ENCODE measurements at places on chromosomes 4 and X. TPM values are rescaled to one million over a fixed set of nuclear protein-coding genes. Genes with fewer than 3 reads are reported as not detected.

SSX2 gene
- total RNA-seq = not detected

CLNK gene
- total RNA-seq = not detected

PNCK gene
- 0.41 TPM for total RNA-seq

ARHGAP36 gene
- total RNA-seq = not detected

SLC35A2 gene
- 27.2 TPM for total RNA-seq

CDKL2 gene
- 0.82 TPM for total RNA-seq

BBS12 gene
- total RNA-seq = 4.6 TPM

DNA sequence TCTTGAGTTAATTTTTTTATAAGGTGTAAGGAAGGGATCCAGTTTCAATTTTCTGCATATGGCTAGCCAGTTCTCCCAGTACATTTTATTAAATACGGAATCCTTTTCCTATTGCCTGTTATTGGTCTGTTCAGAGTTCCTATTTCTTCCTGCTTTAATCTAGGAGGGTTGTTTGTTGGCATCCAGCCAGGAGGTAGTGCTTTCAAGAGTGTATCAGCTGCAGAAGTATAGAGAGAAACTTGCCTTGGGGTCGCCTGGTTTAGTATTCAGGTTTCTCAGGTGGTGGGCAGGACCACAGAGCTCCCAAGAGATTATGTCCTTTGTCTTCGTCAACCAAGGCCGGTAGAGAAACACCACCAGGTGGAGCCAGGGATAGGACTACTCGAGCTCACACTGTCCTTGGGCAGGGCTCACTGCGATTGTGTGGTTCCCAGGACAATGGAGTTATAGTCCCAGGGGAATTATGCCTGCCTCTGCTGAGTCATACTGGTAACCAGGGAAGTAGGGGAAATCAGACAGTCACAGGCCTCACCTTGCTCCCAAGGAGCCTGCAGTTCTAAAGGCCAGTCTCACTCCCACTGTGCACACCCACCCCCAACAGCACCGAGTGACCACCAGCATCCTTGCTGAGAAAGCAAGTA lies 168.1 kb downstream of the VSIG4 start:
- no peaks in the 10 kb centered on the region for H3K36me3 ChIP-seq
- H3K27me3 ChIP-seq = no peaks in the 10 kb centered on the region
- no peaks in the 10 kb centered on the region for H3K4me1 ChIP-seq
- no peak overlapping the region for H3K27ac ChIP-seq

GRCh38 chr4:48483777-48484493 lies 792 bp downstream of the SLC10A4 start:
- H3K36me3 ChIP-seq = peaks cover 4% of the 10 kb centered on the region
- DNase-seq = no peak
- peaks cover 27% of the 10 kb centered on the region for H3K27me3 ChIP-seq
- H3K4me3 ChIP-seq = peak overlapping the region; percentile 39
- H3K4me1 ChIP-seq = no peaks in the 10 kb centered on the region
- H3K27ac ChIP-seq = no peak overlapping the region

- peaks cover 40% of the 10 kb centered on the region for H3K4me1 ChIP-seq
- H3K4me3 ChIP-seq = no peak overlapping the region
- DNase-seq = no peak
- H3K27me3 ChIP-seq = peaks cover 4% of the 10 kb centered on the region
Observed at GRCh38 chr4:184356366-184356765, 118.0 kb downstream of the IRF2 start.

DNA sequence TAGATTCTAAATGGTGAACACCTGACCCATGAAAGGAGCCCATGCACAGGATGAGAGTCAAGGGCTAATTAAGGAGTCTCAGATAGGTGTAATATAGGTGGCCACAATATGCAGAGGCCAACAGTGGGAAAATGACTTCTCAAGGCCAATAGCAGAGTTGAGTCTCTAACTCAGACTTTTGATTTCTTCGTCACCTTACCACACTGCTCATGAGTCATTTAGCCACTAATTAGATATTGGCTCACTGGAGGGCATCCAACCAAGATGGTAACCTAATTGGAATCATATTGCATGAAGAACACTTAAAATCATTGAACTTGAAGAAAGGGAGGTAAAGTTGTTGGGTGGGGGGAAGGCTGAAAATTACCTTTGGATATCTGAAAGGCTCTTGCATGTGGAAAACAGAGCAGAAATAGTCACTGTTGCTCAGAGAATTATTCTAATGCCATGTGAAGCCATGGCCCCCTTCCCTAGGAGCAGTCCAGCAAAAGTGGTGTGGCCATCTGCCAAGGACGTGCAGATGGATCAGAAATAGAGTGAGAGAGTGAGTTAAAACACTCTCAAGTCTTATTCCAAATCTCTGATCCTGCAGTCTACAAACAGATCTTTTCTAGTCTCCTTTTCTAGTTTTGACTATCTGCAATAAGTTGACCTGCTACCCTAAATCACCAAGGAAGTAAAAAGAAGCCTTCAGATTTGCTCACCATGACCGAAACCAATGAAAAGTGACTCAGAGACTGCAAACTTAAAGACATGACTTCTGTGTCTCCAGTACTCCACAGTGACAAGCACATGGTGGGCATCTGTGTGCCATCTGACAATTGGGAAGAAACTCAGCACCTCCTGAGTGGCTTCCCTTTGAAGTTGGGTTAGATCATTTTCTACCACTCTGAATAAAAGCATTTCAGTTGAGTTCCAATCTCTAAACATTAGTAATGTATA lies 93.9 kb upstream of the C1QTNF7 start:
- no peak for DNase-seq
- no peaks in the 10 kb centered on the region for H3K4me1 ChIP-seq
- no peaks in the 10 kb centered on the region for H3K27me3 ChIP-seq
- H3K4me3 ChIP-seq = no peak overlapping the region

DNA sequence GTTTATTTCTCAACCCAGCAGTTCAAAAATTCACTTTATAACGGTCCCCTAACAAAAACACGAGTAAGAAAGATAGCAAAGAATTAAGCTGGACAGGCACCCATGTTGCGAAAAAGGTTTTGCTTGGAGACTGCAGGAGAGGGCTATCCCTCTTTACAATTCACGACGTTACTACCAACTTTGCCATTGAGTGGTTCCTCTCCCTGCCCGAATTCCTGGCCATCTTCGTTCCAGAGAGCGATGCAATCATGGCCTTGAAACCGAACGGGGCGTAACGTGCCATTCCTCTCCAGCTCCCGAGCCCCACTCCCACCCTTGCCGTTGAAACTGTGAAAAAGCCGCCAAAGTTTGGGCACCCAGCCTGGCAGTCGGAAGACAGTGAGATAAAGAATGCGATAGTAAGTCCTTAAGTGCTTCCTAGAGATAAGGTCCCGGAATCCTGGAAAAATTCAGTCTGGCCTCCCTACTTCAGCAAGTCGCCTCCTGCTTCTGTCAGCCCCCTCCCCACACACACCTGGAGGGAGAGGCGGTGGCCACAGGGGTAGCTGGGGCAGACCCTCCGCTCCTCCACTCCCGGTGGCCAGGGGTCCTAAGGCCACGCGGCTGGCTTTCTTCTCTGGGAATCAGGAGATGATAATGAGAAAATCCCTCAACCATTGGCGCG lies 65.2 kb downstream of the FBXO8 start:
- H3K4me3 ChIP-seq = peak overlapping the region; percentile 83
- no peak for DNase-seq
- H3K27me3 ChIP-seq = peaks cover 23% of the 10 kb centered on the region
- no peaks in the 10 kb centered on the region for H3K36me3 ChIP-seq
- peaks cover 34% of the 10 kb centered on the region for H3K4me1 ChIP-seq

DNA sequence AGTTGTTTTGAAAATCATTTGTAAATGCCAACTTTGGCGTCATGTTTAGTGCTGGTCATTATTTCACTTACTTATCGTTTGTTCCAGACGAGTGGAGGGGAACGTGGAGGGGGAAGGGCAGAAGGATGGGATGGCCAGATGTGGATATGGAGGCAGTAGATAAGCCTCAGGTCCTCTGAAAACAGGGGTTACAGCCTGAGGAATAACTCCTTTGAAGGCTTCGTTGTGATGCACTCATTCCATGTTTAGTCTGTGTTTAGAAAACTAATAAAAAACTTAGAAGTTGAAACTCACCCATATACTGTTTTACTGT lies 1.1 kb downstream of the MOB1B start:
- peaks cover 36% of the 10 kb centered on the region for H3K4me1 ChIP-seq
- peak overlapping the region; percentile 99 for H3K4me3 ChIP-seq
- H3K27ac ChIP-seq = peak overlapping the region; percentile 86
- H3K36me3 ChIP-seq = peaks cover 23% of the 10 kb centered on the region

- H3K4me3 ChIP-seq = no peak overlapping the region
- no peaks in the 10 kb centered on the region for H3K36me3 ChIP-seq
- H3K27ac ChIP-seq = no peak overlapping the region
- peaks cover 1% of the 10 kb centered on the region for H3K27me3 ChIP-seq
- no peaks in the 10 kb centered on the region for H3K4me1 ChIP-seq
Observed at GRCh38 chrX:120514236-120514635, 45.1 kb upstream of the LAMP2 start.

GRCh38 chr4:137393044-137393443 lies 139.2 kb downstream of the PCDH18 start:
- no peaks in the 10 kb centered on the region for H3K4me1 ChIP-seq
- no peak overlapping the region for H3K27ac ChIP-seq
- H3K36me3 ChIP-seq = no peaks in the 10 kb centered on the region
- H3K27me3 ChIP-seq = no peaks in the 10 kb centered on the region

- no peaks in the 10 kb centered on the region for H3K36me3 ChIP-seq
- no peak overlapping the region for H3K27ac ChIP-seq
- no peak overlapping the region for H3K4me3 ChIP-seq
- H3K4me1 ChIP-seq = peaks cover 8% of the 10 kb centered on the region
- H3K27me3 ChIP-seq = no peaks in the 10 kb centered on the region
- DNase-seq = no peak
Observed at GRCh38 chr4:147336252-147336651, 144.6 kb upstream of the EDNRA start.

- DNase-seq = no peak
- H3K36me3 ChIP-seq = peaks cover 26% of the 10 kb centered on the region
- H3K4me3 ChIP-seq = no peak overlapping the region
- H3K27ac ChIP-seq = no peak overlapping the region
Observed at GRCh38 chrX:48974033-48974432, 2.4 kb upstream of the KCND1 start.

DNA sequence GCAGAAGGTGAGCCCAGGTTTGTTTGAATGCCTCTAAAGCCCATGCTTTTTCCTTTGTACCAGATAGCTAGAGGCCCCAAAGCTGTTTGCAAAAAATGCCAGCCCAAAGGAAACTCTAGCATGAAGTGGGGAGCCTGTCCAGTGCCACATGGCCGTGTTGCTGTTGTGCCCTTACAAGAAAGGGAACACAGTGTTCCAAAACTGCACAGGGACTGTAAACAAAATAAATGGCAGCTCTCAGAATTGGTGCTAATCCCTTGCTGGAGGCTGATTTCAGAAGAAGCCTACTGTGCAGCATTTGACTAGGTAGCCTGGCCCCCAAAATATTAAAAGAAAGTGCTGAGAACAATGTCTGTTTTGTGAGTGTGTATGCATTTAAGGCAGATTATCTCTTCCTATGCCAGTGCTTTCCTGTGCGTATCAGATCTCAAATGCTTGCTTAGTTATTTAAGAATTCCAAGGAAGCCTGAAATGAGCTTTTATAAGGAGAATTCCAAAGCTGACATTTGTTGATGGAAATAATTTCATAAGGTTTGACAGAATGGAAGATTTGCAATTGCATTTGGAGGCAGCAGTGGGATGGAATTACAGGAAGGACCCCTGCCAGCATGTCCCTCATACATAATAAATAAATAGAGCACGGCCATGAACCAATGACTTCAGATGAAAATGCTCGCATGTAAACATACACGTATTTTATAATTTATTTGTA lies 115.7 kb downstream of the IRF2 start:
- peaks cover 2% of the 10 kb centered on the region for H3K36me3 ChIP-seq
- DNase-seq = no peak
- peaks cover 4% of the 10 kb centered on the region for H3K27me3 ChIP-seq

GRCh38 chr4:111991163-111991562 lies 154.1 kb upstream of the FAM241A start:
- peaks cover 5% of the 10 kb centered on the region for H3K4me1 ChIP-seq
- no peak overlapping the region for H3K4me3 ChIP-seq
- H3K36me3 ChIP-seq = no peaks in the 10 kb centered on the region
- DNase-seq = no peak
- peaks cover 3% of the 10 kb centered on the region for H3K27me3 ChIP-seq
- H3K27ac ChIP-seq = no peak overlapping the region

DNA sequence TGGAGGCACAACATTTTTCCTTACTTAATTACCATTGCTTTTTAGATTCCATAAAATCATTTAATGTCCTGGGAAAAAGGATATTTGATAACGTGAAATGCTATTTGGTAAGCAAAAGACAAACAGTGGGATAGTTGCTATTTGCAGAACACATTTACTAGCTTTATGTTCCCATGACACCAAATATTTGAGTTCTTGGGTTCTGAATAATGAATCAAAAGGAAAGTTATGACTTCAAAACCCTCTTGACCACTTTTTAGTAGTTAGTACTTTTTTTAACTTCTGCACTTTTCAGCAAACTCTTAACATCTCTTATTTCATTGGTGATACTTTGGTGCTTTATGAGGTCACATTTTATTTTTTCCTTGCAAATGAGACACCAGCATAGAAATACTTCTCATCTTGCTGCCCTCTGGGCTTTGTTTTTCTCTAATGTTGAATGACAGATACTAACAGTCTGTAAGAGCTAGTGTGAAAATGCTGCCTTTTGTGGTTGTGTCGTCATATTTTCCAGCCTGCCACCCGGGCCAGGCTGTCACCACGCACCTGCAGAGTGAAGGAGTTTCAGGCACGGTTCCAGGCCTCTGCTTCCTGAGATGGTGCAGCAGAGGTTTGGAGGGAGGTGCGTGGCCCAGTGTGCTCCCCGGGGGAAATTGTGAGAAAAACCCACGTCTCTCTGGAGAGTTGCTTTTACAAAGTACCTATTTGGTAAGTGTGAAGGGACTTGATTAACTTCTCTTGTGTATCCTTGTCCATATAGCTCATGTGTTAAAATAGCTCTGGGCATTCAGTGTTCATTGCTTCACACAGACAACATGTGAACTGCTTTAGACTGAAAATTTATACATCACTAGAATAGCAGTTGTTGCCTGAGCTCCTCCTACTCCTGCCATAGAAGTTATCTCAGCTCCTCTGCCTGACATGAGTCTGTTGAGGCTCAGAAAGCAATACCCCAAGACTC lies 34.7 kb downstream of the MSL3 start:
- no peaks in the 10 kb centered on the region for H3K36me3 ChIP-seq
- no peak for DNase-seq
- no peak overlapping the region for H3K4me3 ChIP-seq
- H3K27ac ChIP-seq = no peak overlapping the region
- no peaks in the 10 kb centered on the region for H3K27me3 ChIP-seq

DNA sequence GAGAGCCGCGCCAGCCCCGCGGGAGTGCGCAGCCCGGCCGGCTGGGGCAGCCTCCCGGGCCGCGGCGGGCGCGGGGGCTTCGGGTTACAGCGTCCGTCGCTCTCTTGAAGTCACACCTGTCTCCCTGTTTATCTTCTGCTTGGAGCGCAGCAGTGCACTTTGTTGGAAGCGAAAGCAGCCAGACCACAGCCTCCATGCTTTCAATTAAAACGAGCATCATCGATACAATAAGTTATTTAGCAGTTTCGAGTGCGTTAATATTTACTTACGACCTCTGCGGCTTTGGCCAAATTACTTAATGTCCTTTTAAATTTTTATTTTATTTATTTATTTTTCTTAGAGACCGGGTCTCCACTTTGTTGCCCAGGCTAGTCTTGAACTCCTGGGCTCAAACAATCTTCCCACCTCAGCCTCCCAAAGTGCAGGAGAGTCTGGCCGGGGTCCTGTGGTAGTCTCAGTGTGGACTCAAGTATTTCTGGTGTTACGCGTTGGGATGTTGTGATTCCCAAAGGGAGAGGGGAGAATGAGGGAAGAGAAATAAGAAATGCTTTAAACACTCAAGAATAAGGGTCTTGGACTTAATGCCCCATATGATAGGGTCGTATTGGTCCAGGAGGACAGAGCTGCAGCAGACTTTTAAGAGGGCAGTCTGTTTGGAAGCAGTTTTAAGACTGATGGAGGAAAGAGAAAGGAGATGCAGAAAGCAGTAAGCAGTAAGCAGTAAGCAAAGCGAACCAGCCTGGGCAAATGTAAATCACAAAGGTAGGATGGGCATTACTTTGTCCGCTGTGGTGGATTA lies 504 bp upstream of the PDLIM3 start:
- no peaks in the 10 kb centered on the region for H3K36me3 ChIP-seq
- H3K27ac ChIP-seq = no peak overlapping the region
- DNase-seq = no peak

Data from endothelial cell (in vitro differentiated cells).